Fibroblast of villous mesenchyme (primary cell): ENCODE measurements at places on chromosomes 1 and 21. TPM values are rescaled to one million over a fixed set of nuclear protein-coding genes. Genes with fewer than 3 reads are reported as not detected.

Gene LCE1E
- total RNA-seq = not detected in 2 replicates

DNA sequence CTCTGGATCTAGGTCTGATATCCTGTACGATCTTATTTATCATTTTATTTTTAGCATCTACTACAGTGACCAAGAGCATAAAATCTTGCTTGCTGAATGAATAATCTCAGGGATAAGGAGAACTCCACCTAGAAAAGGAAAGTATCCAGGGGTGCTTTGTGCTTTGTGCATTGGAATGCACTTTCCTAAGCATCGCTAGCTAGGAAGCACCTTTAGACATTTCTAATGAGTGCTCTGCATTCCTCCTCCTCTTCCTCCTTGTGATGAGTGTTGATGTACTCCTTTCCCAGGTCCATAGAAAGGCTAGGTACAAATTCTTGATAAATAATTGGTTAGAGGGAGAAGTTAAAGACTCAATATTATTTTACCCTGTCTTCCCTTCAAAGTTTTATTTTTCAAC, 31.4 kb downstream of the TCEANC2 start:
- DNase-seq = no peak

DNA sequence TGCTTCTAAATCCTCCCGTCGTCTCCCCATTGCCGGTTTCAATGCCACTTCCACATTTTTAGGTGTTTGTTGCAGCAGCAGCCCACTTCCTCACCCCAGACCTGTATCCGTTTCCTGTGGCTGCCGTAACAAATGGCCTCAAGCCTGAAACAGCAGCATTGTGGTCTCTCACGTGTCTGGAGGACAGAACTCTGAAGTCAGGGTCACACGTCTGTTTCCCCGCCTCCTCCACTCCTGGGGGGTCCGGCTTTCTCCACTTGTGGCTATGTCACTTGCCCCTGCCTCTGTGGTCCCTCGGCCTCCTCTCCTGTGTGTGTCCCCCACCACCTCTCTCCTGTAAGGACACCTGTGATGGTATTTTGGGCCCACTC, 21.8 kb downstream of the TRPM2 start:
- no peak for DNase-seq

DNA sequence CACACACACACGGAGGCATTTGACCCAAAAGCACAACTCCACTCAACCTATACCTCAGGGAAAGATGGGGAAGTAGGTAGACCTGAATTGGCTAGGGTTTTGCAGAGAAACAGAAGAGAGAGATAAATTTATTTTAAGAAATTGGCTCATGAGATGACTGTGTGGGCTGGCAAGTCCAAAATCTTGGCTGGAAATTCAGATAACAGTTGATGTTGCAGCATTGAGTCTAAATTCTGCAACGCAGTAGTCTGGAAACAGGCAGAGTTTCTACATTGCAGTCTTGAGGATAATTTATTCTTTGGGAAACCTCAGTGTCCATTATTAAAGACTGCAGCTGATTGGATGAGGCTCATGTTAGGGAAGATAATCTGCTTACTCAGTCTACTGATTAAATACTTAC, 4.3 kb upstream of the LCE2B start:
- DNase-seq = no peak

- DNase-seq = no peak
Observed at GRCh38 chr1:53409233-53409632, 50.0 kb upstream of the DMRTB1 start.

DNA sequence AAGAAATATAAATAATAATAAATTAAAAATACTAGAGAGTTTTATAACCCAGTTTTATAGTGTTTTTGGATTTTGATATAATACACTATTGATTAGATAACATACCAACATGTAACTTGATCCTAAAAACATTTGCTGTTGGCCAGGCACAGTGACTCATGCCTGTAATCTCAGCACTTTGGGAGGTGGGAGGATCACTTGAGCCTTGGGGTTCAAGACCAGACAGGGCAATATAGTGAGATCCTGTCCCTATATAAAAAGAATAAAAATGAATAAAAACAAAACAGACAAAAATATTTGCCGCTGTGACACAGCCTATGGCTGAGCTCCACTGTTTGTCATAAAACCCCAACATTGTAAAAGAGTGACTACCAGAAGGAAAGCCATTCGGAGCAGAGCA, 26.1 kb downstream of the VPS13D start:
- DNase-seq = peak; percentile 73

DNA sequence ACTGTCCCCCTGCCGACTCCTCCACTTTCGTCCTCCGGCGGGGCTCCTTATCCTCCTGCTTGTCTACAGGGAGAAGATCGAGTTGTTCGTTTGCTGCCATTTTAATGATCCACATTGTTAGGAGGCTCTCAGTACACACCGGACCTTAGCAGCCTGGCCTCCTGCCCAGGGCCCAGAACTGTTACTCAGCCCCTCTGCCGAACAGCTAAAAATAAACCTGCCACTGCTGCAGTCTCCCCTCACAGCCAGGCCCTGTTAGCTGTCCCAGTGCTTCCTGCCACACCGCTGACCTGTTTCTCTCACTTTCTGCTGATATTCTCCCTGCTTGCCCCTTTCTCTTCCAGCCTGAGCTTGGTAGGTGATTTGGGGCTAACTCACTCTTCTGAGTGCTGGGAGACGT, 8.3 kb downstream of the MAPKAPK2 start:
- peak; percentile 73 for DNase-seq
